ENCODE measurements at places on chromosomes 12 and 14.

GRCh38 chr12:11765817-11766794 is 116.6 kb downstream of the ETV6 start:
- DNase-seq, result no peak

DNA sequence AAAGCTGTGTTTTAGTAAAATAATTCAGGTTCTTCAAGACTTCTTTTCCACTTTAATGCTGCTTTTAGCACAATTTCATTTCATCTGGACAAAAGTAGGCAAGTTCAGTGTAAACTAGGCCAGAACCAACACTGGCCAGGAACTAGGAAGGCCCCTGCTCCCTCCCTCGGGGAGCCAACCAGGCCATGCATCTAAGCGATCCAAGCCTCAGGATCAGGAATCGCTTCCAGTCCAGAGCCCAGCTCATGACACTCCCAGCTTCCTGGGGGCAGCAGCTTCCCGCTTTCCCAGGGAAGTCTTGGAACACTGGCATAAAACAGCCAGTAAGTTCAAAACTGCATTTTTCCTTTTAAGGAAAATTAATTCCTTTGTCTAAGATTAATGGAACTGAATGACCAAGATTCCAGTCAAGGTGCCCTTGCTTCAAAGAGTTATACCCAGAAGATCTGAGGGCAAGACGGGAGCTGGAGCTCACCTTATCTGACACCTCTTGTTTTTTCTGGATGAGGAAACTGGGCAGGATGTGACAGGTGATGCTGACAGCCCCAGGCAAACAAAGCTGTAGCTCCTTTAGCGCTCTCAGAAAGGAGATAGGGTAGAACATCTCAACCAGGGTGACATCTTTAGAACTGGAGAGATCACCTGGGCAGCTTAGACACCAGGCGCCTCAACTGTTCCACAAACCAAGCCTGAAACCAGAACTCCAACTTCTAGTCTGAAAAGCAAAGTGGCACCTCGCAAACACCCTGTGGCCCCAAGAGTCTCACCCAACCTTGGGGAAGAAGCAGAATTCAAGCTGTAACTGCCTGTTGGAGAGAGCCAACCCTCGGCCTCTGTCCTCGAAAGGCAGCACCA is 61.4 kb upstream of the PNMA1 start:
- DNase-seq, result no peak

DNA sequence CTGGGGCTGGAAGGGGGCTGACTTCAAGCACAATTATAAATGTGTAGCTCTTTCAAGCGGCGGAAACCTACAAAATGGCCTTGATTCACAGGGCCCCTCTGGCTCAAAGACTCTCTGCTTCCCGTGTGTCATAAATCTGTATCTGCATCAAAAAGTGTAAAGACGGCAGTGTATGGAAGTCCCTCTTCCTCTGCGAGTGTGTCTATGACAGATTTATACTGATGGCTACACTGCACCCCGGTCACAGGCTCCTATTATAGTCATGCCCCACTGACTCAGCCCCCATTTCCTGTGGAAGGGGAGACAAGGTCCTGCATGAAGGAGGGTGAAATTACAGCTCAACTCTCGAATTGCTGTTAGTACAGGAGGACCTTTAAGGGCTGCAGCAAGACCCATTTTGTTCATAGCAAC is 68.6 kb downstream of the HMGA2 start:
- DNase-seq, result no peak

DNA sequence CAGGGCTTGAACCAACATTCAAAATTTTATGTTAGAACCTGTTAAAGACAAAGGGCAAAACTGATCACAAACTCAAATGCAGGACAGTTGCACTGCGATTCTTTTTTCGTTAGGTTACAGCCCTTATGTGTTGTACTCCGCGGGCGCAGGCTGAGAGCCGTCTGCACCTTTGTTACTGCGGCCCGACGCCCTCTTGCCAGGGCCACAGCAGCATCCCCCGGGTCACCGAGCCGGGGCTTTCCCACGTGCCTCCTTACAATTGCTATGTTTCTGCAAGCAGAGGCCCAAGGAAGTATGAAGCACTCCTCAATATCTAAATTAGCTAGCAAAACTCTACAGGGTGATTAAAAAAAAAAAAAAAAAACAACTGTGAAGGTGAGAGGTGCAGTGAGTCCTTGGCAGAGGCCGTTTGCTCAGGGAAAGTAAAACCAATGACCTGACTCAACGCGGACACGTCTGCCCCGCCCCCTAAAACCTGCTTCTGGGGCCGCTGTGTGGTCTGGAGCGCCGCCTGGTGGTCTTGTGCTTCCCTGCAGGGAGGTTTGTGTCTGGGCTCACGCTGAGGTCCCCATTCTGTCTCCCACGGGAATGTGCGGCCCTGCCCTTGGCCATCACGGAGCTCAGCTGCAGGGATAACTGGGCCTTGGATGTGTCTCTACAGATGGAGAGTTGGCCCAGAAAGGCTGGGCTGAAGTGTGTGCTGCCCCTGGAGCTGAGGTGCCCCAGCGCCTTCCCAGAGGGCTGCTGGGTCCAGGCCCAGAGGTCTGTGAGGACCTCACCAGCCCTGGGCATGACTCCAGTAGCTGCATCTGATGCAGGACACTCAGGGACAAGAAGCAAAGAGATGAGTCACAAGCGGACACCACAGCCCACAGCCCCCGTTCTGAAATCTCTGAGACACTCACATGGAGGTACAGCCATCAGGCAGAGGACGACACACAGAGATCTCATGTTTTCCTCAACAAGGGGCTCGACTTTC is 418.5 kb downstream of the TMEM121 start:
- DNase-seq, result peak; percentile 71

DNA sequence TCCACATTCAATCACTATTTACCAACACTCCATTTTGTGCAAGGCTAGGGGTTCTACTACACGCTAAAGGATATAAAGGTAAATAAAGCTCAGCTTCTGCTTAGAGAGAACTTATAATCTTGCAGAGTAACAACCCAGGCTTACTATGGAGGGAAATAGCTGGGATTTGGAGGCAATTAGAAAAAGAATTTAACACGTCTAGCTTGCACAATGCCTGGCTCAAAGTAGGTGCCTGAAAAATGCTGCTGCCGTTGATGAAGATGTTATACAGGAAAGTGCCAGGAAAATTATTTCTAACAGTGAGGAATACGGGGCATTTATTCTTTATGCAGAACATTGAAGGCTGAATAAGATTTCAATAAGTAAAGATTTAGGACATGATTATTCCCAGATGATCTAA is 214.2 kb downstream of the KITLG start:
- DNase-seq, result no peak

DNA sequence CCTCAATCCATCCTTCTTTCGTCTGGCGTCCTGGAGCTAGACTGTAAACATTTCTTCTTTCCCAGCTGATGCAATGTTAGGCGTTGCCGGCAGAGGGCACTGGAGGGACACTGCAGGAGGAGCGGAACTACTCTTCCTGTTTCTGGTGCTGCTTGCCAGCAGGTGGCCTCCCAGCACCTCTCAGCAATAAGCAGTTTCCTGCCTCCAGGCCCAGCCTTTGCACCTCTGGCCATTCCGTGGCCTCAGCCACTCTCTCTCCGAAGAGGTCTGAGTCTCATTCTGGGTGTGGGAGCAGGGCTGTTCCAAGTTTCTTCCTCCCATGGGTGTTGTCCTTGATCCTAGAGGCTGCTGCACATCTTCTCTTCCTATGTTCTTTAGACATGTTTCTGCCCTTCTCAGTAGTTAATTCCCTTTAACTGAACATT is 7.5 kb upstream of the ASPG start:
- DNase-seq, result peak; percentile 95

- no peak for DNase-seq
These were observed 2.0 kb upstream of the PIGH start for GRCh38 chr14:67602076-67602475.

GRCh38 chr14:38627163-38627562 is 371.3 kb upstream of the CLEC14A start:
- DNase-seq, result no peak

GRCh38 chr14:102196902-102197230 is 57.2 kb downstream of the WDR20 start:
- no peak for DNase-seq

DNA sequence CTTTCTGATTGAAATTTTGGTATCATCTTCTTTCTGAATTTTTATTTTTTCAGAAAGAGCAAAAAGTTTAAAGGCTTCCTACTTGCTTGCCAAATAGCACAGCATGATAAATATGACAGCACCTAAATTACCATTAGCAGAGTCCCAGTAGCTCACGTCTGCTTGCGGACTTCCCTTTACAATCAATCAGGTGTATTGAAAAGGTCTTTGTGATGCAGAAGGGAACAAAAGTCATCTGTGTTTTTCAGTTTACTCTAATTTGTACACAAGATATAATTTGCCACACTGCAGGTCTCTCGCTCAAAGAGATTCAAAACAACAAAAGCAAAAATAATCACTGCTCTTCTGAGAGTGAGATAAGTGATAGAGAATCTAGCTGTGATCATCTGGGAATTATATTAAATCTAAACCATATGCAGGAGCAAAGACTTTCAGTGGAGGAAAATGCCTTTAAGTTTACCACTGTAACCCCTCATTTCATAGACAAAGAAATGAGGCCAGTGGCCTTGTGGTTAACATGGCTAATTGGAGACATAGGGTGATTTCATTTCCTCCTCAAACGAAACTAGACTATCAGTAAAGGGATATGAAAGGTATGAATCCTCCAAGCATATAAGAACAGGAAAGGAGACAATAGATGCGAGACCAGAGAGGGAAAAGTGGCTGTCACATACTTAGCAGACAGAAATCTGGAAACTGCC is 240.8 kb upstream of the TMPO start:
- DNase-seq, result no peak

DNA sequence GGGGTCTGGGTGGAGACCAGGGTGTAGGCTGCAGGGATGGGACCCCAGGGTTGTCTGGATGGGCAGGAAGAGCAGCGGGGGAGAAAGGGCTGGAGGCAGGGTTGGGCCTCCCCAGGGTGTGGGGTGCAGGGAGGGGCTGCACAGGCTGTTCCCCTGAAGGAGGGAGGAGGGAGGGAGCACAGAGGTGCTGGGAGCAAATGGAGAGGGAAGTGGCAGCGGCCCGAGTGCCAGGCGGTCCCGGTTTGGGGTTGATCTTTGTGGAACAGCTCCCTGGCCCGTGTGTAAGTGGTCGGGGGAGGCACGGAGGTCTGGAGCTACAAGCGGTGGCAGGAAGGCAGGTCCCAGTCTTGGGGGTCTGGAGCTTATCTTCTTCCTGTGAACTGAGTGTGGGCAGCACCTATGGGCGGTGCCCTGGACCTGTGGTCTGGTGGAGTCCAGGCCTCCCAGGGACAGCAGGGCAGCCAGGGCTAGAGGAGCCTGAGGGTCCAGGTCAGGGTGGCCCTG is 391.6 kb downstream of the TMEM121 start:
- no peak for DNase-seq

GRCh38 chr14:94795372-94795771 is 25.5 kb upstream of the GSC start:
- no peak for DNase-seq

- no peak for DNase-seq
These were observed 61.2 kb downstream of the PTPN21 start for GRCh38 chr14:88493392-88494185.

DNA sequence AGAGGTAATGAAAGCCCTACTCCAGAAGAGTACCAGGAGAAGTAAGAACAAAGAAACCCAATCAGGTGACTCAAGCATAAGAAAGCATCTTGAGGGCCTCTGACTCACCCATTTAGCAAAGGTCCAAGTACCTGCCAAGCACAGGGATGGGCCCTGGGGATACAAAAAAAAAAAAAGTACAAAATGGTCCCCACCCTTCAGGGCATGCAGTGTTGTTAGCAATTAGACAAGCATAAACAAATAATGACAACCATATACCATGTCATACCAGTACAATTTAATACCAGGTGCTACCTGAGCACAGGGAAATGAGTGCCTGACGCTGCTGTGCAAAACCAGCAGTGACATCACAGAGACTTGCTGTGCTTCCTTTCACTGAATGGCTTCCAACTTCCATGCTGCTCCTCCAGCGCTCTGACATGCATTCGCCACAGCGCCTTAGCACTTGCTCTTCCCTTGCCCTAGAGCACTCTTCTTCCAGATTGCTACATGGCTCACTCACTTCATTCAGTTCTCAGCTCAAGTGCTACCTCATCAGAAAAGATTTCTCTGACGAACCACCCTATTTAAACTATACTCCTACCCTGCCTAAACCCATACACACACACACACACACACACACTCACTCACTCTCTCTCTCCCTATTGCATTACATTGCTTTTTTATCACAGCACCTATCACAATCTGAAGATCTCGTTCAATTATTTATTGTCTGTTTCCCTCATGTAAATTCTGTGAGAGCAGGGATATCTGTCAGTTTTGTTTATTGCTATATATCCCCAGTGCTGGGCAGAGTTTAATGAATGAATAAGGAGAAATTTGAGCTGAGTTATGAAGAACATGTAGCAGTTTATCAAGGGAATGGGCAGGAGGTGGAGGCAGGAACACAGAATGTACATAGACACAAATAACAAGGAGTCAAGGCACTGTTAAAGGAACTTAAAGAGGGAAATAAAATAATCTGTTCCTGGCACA is 12.9 kb upstream of the EPS8 start:
- no peak for DNase-seq

GRCh38 chr14:81436296-81437138 is 36.4 kb upstream of the STON2 start:
- peak; percentile 54 for DNase-seq

DNA sequence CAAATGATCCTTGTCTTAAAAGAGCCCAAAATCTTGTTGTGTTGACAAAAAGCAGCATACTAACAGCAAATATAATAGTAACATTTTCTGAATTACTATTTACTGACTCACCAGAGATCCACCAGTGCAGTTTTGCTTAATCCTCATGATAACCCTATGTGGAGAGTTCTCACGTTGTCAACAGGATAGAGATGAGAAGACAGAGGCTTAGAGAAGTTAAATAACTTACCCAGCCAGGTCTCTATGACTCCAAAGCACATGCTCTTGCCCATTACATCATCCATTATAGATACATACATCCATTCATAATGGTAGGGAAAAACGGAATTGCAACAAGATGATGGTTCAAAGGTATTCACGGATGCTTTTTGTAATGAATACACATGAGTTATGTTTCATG is 111.9 kb downstream of the PAX9 start:
- no peak for DNase-seq

GRCh38 chr14:81122326-81122725 is 98.4 kb downstream of the GTF2A1 start:
- DNase-seq, result no peak

- no peak for DNase-seq
These were observed 53.4 kb downstream of the PLBD1 start for GRCh38 chr12:14514154-14514842.

Data from NCI-H446 (cell line).